Kidney tubule cell (primary cell): ENCODE measurements at places on chromosomes 1 and 21.

GRCh38 chr21:19490481-19490880 lies 1086.9 kb upstream of the TMPRSS15 start:
- no peak for DNase-seq

DNA sequence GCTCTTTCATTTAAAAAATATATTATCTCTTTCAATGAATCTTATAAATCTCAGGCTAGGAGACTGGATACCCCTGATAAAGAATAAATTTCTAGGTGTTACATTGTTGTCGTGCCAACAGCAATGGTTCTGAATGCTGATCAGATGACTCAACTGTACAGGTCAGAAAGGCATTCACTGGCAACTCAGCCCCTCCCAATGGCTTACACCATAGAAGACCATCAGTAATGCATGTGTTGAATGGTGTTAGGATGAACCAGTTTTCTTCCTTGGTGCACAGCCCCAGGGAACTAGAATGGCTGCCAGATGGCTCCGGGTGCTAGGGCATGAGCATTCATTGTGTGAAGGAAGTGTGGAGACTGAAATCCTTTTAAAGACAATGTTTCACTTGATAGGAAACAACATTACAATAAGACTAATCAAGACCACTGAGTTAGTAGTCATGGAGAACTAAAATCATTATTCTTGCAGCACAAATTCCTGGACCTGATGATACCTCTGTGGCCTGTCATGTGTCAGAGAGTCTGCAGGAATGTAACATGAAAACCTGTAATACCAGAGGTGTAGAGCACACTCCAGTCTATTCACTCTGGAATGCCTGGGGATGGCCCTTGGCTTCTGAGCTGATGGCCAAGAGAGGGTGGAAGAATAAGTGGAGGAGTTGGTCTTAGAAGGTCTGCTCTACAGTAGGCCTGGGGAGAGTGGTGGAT lies 187.7 kb upstream of the LMO4 start:
- peak; percentile 89 for DNase-seq

GRCh38 chr21:29738730-29739129 lies 201.1 kb downstream of the GRIK1 start:
- no peak for DNase-seq

GRCh38 chr1:230957580-230957989 lies 21.1 kb downstream of the TTC13 start:
- no peak for DNase-seq

DNA sequence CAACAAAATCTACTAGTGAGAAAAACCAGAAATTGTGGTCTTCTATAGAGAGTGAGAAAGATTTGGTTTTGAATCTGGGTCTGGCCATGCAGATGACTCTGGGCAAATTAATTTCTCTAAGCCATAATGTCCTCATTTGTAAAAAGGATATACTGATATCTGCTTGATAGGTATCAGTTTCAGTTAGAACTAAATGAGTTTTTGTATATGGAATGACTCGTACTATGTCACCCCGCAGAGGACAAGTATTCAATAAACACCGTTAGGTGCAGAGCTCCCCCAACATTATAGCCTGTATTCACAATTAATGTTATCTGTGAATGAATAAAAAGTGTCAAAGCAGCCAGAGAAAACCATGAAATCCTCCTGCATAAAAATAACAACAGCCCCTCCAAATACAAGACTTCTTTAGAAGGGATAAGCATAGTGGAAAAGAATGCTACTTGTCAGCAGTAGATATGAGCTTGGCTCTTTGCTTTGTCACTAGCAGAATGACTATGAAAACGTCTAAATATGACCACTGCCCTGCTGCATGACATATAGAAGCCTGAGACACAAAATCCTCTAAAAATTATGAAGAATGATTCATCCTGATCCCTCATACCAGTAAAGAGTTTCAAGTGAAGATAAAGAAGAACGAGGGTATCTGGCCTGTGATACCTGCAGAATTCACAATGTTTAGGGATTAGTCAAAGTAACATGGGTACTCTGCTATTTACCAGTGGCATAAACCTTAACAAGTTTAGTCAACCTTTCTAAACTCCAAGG lies 17.8 kb downstream of the SCAF4 start:
- no peak for DNase-seq

- no peak for DNase-seq
Measured at GRCh38 chr1:91243171-91243570, 161.5 kb downstream of the HFM1 start.

GRCh38 chr1:184941735-184942134 lies 32.6 kb downstream of the NIBAN1 start:
- DNase-seq, result no peak

DNA sequence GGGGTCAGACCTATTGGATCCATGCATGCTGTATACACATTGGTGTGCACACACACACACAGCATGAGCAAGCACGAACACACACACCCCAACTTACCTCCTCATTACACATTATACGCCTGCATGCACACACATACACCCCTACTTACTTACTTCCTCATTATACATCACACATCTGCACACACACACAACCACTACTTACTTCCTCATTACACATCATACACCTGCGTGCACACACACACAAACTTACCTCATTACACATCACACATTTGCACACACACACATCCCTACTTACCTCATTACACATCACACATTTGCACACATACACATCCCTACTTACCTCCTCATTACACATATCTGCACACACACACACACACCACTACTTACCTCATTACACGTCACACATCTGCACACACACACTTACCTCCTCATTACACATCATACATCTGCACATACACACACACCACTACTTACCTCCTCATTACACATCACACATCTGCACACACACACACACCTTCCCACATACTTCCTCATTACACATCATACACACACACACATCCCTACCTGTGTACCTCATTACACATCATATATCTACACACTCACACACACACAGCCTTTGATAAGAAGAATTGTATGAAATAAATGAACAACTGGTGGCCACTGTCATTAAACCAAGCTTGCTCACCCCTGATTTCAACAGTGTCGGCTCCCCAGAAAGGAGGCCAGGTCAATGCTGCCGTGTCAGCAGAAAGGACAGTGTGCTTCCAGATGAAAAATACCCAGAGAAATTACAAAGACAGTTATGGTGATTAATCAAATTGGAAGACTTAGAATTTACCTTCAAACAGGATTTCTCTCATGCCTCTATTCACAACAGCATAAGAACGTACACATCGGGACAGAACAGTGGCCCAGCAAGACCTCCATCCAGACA lies 117.8 kb downstream of the SETD4 start:
- DNase-seq, result no peak

DNA sequence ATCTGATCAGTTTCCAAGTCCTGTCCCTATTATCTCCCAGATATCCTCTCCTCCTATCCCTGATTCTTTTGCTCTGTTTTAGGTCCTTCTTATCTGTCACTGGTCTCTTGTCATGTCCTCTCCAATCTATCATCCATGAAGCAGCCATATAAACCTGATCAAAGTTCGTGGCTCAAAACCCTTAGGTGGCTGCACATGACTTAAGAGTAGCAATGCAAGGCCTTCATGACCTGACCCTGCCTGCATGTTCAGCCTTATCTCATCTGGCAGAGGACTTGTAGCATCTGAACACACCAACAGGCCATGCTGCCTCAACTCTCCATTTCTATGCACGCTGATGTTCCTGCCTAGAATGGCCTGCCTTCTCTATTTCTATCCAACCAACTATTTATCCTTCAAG lies 65.2 kb downstream of the NOS1AP start:
- no peak for DNase-seq

DNA sequence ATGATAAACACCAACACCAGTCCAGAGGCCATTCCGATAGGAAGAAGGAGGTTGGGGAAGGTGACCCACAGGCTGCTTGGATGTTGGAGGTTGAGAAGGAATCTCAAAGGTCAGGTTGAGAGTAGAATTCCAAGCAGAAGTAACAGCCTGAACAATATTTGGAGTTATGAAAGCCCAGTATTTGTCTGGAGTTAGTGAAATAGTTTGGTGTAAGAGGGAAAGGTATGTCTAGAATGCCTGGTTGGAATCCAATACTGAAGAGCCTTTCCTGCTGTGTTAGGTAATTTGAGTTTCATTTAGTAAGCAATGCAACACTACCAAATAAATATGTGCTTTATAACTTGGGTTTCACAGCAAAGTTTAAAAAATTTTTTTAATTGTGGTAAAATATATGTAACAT lies 70.5 kb upstream of the MCOLN3 start:
- no peak for DNase-seq

GRCh38 chr1:5751833-5752745 lies 240.1 kb downstream of the NPHP4 start:
- no peak for DNase-seq

DNA sequence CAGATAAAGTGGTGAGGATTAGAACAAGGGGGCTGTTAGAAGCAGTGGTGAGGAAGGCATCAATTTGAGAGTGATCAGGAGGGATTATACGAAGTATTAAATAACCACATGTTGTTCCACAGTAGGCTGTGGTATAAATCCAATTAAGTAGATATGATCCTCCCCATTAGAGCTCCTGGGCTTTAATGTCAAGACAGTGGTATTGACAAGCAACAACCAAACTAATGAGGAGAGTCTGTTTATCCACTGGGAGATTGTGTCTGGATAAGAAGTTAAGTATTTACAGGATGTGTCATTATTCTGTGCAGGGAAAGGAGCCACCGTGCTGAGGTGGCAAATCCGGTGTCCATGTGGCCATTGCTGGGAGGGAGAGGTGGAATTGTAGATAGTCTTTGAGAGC lies 5.8 kb downstream of the ACTN2 start:
- DNase-seq, result peak; percentile 54

DNA sequence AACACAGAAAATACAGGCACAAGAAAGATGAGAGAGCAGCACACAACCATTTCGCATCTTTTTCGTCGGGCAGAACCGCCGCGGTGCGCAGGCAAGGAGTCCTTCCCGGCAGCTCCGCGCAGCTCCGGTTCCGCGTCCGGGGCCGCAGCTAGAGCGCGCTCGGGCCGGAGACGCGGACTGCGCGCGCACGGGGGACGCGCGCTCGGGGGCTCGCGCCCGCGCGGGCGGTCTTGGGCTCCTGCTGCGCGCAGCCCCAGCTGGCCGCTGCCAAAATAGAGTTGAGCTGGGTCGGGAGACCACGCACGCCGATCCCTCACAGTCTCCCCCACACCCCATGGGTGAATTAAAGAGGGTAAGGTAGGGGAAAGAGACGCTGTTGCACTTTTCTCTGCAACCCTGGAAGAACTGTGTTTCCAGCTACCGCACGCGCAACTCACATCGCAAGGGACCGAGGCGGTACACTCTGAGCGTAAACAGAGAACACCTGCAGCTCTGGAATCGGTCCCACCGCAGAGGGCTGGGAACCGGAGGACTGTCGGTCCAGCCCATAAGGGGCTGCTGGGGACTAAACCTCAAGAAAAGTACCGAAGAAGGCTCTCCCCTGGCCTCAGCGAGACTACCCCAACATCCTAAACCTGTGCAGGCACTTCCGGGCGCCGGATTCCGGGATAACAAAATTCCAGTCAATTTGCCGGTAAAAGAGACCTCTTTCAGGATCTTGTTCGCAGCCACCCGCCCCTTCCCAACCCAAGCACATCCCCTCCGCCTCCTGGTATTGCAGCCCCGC lies 1.7 kb downstream of the NR5A2 start:
- peak; percentile 29 for DNase-seq

DNA sequence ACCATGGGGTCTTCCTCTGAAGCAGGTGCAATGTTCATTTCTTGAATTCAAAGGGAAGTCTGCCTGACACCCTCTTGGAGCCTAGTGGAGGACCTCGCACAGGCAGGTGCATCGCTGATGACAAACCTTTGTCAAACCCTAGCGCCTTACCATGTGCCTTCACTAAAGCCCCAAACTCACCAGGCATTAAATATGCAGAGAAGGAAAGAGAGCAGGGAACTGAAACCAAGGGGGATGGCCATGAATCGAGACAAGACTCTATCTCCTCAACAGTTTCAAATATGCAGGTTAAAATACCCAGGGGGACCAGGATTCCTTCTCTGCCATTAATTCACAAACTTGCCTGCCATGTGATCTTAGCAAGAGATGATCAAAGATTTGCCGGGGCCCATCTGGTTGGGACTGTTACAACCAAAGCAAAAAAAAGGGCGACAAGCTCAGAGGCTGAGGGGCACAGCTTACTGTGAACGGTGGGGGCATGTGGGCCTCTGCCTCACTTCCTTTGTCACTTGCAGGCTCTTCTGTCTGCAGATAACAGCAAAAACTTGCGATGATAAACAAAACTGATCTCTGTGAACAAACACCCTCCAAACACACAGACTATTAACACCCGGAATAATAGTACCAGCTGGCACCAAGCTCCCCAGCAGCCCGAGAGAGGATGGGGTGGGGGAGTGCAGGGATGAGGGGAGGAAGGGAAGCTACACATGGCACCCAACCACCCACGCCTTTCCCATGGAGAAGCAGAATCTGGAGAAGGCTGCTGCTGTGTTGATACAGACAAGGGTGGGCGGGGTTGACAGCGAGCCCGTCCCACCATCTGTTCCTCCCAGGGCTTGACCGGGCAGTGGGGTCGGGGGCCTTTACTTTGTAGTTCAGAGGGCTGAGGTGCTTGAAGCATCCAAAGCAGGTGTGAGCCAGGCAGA lies 33.9 kb downstream of the TMEM63A start:
- no peak for DNase-seq

DNA sequence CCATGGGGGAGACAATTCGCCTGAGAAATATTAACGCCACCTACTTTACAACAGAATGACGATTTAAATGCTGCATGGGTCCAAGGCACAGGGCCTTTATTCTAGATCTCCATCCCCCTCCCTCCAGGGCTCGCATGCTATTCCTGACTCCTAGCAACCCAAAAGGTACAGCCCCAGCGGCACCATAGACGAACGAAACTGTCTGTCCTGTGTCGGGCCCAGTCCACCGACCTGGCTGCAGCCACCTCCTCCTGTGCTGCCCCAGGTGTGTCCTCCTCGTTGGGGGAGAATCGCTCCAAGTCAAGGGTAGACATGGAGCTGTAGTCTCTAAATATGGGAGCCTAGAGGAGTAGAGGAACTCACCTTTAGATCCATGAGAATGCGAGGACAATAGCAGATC lies 196.5 kb downstream of the TOMM20 start:
- DNase-seq, result no peak

DNA sequence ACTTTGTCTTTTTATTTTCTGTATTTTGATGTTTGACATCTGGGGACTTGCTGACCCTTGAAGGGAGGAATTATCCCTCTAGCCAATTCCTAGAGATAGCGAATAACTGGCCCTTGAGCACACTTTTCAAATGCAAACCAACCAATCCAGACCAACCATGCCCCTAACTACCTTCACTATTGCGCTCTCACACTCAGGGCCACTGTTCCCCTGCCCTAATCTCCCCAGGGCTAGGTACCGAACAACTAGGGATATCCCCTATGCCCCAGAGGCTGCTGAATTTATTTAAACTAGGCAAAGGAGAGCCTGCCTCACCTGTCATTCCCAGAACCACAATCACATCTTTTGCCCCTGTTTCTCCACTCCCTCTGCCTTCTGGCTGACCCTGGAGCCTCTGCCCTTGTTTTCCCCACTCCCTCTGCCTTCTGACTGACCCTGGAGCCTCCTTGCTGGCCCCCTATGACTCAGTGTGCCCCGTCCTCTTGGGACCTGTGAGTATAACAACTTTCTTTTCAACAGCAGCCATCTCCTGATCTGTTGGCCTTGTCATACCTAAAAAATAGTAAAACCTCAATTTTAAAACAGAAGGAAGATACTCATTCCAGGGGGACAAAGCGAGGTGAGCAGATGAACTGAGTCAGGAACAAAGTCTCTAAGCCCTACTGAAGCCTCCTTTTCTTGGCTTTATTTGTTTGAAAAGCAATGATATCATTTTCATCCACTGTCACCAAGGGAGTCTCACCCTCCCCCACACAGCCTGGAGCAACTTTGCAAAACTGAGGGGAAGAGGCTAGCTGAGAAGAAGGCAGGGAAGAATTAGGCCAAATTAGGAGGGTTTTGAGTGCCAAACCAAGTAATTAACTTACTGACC lies 115.5 kb downstream of the NMNAT2 start:
- DNase-seq, result no peak

GRCh38 chr21:44086636-44087425 lies 20.4 kb upstream of the PWP2 start:
- DNase-seq, result no peak
